ENCODE measurements at places on chromosomes 6 and 20.

GRCh38 chr20:63508072-63508768 lies 9.3 kb upstream of the EEF1A2 start:
- no peak for DNase-seq

GRCh38 chr6:137105375-137105774 lies 60.6 kb upstream of the IL20RA start:
- no peak for DNase-seq

- DNase-seq, result no peak
Measured at GRCh38 chr6:16956361-16956760, 145.5 kb upstream of the STMND1 start.

- no peak for DNase-seq
Measured at GRCh38 chr20:61354901-61355495, 102.9 kb downstream of the CDH4 start.
